ENCODE measurements at places on chromosomes 12 and 14.

GRCh38 chr14:50814161-50814560, 16.8 kb downstream of the NIN start:
- peaks cover 10% of the 10 kb centered on the region for H3K4me1 ChIP-seq
- no peaks in the 10 kb centered on the region for H3K27me3 ChIP-seq
- no peaks in the 10 kb centered on the region for H3K36me3 ChIP-seq
- DNase-seq: no peak

- H3K27me3 ChIP-seq: no peaks in the 10 kb centered on the region
- no peaks in the 10 kb centered on the region for H3K4me1 ChIP-seq
- H3K27ac ChIP-seq: no peak overlapping the region
- peak; percentile 63 for DNase-seq
- no peak overlapping the region for H3K4me3 ChIP-seq
Observed at GRCh38 chr12:26471560-26471959, 276.2 kb downstream of the SSPN start.

- H3K4me3 ChIP-seq: no peak overlapping the region
- DNase-seq: no peak
- H3K36me3 ChIP-seq: no peaks in the 10 kb centered on the region
- peaks cover 17% of the 10 kb centered on the region for H3K4me1 ChIP-seq
- no peak overlapping the region for H3K27ac ChIP-seq
- H3K27me3 ChIP-seq: no peaks in the 10 kb centered on the region
Observed at GRCh38 chr14:68705741-68706283, 87.1 kb downstream of the ZFP36L1 start.

DNA sequence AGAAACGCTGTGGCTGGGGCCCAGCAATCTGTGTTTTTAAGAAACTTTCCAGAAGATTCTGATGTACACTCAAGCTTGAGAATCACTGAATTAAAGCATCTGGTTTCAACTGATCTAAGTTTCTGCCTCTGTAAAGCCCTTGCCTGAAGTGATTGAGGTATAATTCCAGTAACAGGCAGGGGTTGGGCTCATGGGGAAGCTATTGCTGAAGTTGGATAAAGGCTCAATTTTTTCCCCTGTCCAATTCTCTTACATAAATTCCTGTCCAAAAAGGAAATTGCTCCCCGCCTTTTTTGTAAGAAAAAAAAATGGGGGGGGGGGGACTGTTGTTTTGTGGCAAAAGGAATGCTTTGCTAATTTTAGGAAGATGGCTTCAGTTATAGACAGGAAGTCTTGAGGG, 337.4 kb downstream of the NUAK1 start:
- H3K27me3 ChIP-seq: no peaks in the 10 kb centered on the region
- H3K36me3 ChIP-seq: no peaks in the 10 kb centered on the region
- no peak for DNase-seq
- H3K4me1 ChIP-seq: no peaks in the 10 kb centered on the region
- no peak overlapping the region for H3K4me3 ChIP-seq
- no peak overlapping the region for H3K27ac ChIP-seq

DNA sequence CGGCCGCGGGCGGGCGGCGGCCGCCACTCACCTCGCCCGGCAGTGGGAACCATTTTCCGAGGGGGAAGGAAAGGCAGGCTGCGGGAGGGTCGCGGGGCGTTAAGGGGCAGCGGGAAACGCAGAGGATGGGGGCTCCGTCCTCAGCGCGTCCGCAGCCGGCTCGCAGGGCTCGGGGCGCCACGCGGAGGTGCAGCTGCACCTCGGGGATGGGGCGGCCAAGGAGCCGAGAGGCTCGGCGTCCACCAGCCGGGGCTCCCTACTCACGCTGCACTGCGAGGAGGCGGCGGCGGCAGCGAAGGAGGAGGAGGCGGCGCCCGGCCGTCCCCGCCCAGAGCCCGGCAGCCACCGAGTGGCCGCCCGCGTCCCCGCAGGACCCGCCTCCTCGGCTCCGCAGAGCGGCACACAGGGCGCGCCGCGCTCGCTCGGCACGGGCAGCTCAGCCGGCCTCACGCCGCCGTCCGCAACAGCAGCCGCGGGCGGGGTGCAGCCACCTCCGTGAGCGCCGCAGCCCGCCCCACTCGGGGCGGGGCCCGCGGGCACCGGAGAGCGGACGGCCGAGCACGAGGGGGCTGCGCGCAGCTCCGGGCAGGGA, at the start of gene ATP2B1:
TSS of gene ATP2B1 (minus strand) at position 274 of the 592 bp plus-strand sequence. CDS start 52,952 bp downstream, outside the sequence.
- H3K27me3 ChIP-seq: no peaks in the 10 kb centered on the region
- H3K27ac ChIP-seq: peak within 1 kb of the TSS; percentile 95
- peak; percentile 67 for DNase-seq

DNA sequence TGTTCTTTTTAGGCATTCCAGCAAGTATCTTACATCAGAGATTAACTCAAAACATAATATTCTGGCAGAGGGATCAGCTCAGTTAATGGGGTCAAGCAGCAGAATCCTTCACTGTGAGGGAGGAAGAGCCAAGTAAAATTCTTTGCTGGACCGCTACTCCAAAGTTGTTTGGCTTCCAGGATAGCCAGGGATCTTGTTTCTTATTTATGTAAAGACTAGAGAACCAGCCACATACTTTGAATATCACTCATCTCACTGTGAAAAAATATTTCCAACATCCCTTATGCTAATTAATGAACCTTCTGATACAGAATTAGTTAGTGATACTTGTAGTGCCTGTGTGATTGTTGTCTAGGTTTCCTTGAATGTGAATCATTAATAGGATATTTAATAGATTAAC, 94.2 kb downstream of the PLEKHA5 start:
- no peak overlapping the region for H3K4me3 ChIP-seq
- H3K36me3 ChIP-seq: no peaks in the 10 kb centered on the region
- DNase-seq: peak; percentile 90
- H3K27ac ChIP-seq: no peak overlapping the region
- no peaks in the 10 kb centered on the region for H3K4me1 ChIP-seq
- H3K27me3 ChIP-seq: no peaks in the 10 kb centered on the region

DNA sequence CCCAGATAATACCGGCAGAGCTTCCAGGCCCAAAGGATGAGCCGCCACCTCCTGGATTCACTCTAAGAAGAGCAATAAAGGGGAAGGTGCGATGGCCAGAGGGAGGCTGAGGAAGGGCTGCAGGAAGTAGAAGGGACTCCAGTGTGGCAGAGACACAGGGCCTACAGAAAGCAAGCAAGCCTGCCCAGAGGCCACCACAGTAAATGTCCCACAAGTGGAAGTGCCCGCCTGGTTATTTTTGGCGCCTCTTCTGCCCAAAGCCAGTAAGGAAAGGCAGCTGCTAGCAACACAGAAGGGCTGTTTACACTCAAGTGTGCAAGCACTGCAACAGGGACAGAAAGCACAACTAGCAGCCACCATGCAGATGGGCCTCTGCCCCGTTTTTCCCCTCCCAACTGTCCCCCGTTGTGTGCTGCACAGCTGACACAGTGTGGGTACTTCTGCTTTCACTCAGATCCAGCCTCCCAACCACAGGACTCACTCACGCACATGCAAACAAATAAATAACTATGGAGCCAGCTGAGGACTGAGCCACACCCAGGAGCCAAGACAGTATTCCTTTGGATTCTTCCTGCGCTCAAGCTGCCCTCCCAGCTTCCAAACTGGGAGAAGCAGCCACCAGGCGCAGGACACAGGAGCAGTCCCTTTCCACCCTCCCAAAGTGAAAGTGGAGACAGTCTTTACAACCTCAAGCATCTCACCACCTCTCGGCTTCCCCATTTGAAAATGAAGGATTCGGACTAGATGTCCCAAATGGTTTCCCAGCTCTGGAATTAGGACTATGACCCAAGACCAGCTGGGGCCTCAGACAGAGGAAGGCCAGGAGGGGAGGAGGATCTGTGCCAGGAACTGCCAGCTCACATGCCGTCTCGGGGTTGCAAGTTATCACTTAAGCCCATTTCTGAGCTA, 40.0 kb upstream of the PNMA1 start:
- peak overlapping the region; percentile 62 for H3K27ac ChIP-seq
- no peak overlapping the region for H3K4me3 ChIP-seq
- no peaks in the 10 kb centered on the region for H3K36me3 ChIP-seq
- DNase-seq: no peak

GRCh38 chr14:96233661-96234060, 22.3 kb upstream of the BDKRB1 start:
- no peak overlapping the region for H3K27ac ChIP-seq
- no peaks in the 10 kb centered on the region for H3K36me3 ChIP-seq
- no peak overlapping the region for H3K4me3 ChIP-seq
- no peaks in the 10 kb centered on the region for H3K27me3 ChIP-seq
